ENCODE measurements at places on chromosomes 2 and 18. TPM values are rescaled to one million over a fixed set of nuclear protein-coding genes. Genes with fewer than 3 reads are reported as not detected.

Gene SLC4A5
- total RNA-seq, result under 0.01 TPM

Gene SLC8A1
- total RNA-seq, result 131 TPM

Gene HOXD10
- total RNA-seq, result 0.19 TPM

Gene ADD2
- total RNA-seq, result 0.28 TPM

Gene RFTN2
- total RNA-seq, result 0.58 TPM

Gene UGT1A10
- not detected for total RNA-seq

Gene SERPINB4
- total RNA-seq, result not detected

Gene TCF4
- 89.6 TPM for total RNA-seq

Gene AGXT
- not detected for total RNA-seq

Gene CERKL
- total RNA-seq, result under 0.01 TPM

Gene G6PC2
- not detected for total RNA-seq

Gene MBD5
- 15.8 TPM for total RNA-seq

Gene TACR1
- 0.56 TPM for total RNA-seq

Gene IL36RN
- total RNA-seq, result under 0.01 TPM

Gene IMPA2
- total RNA-seq, result 7.1 TPM

Gene NT5DC4
- not detected for total RNA-seq

Gene IER3IP1
- 28.2 TPM for total RNA-seq

Gene KHK
- 0.56 TPM for total RNA-seq

Gene BCL2
- total RNA-seq, result 1.5 TPM

Gene KIAA2012
- under 0.01 TPM for total RNA-seq

Gene FRZB
- under 0.01 TPM for total RNA-seq

Gene BCL11A
- total RNA-seq, result 0.19 TPM

Gene PPP4R3B
- total RNA-seq, result 52.0 TPM

Gene DSC2
- under 0.01 TPM for total RNA-seq

Gene SPRED2
- 17.4 TPM for total RNA-seq

Gene SATB2
- total RNA-seq, result 9.9 TPM

Gene TTC32
- total RNA-seq, result 4.2 TPM

Gene RAB17
- total RNA-seq, result 0.19 TPM

Gene KCNF1
- under 0.01 TPM for total RNA-seq

Gene PMAIP1
- total RNA-seq, result 2.5 TPM

Gene CCDC74A
- total RNA-seq, result 5.0 TPM

Gene SLC66A2
- 38.3 TPM for total RNA-seq

Gene TOGARAM2
- not detected for total RNA-seq

Gene ALKAL2
- not detected for total RNA-seq

Gene PLCD4
- 2.3 TPM for total RNA-seq

Gene LRRC30
- total RNA-seq, result not detected

Gene TCF23
- not detected for total RNA-seq

Gene TNFRSF11A
- 2.3 TPM for total RNA-seq

Gene KRCC1
- total RNA-seq, result 24.5 TPM

Gene ABCG8
- not detected for total RNA-seq

Gene REL
- total RNA-seq, result 2.5 TPM

Gene ASB18
- not detected for total RNA-seq

Gene C2orf81
- 1.1 TPM for total RNA-seq

Gene LYPD6B
- 0.56 TPM for total RNA-seq

Gene ZNF521
- 9.9 TPM for total RNA-seq

Gene SCYGR4
- not detected for total RNA-seq
